ENCODE measurements at places on chromosomes 6 and 20.
A peak's percentile ranks its signal among the peaks of the same experiment; 100 is the strongest.

DNA sequence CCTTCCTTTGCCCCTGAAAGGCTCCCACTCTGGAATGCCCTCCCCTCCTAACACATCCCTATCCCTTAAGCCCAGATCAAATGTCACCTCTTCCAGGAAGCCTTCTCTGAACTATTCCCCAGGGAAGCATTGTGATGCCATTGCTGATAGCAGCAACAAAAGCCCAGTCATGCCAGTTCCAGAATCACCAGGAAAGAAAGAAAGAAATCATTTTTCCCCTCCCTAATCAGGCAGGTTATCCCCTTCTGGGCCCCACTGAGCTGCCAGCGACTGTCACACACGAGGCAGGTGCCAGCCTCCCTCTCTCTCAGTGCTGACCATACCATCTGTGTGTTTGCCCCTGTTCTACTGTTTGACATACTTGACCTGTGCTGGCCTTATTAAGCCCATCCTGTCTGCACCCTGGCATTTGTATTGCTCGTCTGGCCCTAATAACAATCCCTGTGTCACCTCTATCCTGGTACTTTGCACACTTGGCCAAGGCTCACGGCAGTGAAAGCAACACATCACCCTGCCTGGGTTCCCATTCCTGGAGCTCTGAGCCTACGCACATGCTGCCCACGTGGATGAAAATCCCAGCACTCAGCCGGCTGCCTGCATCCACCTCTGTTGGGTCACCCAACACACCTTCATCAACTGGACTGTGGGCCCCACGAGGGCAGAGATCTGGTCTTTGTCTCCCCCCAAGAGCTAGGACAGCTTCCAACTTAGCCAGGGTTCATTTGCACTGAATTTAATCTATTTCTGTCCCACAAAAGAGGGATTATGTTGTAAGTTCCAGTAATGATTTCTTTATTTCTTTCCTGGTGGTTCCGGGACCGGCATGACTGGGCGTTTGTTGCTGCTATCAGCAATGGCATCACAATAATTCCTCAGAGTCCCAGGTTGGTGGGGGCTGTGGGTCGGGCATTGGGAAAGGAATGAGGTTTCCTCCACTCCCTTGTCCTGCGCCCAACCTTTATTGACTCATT, 5.3 kb upstream of the BPIFB1 start:
- no peak for DNase-seq

GRCh38 chr20:21725892-21726291, 20.4 kb downstream of the PAX1 start:
- no peak for DNase-seq

DNA sequence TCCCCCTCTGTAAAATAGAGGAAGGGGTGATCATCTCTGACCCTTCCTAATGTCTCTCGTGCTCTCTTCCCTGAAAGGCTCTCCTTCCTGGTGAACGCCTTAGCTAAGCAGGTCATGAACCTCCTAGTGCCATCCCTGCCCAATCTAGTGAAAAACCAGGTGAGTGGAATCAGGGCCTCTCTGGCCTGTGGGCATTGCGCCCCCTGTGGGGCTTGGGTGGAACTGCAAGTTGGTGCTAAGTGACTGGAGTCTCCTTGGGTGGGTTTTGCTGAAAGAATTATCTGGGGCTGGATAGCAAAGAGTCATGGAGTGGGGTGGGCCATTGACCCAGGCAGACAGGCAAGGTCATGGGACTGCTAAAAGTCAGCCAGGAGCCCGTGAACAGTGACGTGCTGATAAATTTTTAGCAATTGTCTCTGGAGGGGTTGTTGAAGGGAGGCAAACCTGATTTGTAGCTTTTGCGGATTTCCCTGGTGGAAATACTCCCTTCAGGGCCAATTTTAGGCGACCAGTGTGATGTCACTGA, 8.9 kb downstream of the BPIFB1 start:
- no peak for DNase-seq

DNA sequence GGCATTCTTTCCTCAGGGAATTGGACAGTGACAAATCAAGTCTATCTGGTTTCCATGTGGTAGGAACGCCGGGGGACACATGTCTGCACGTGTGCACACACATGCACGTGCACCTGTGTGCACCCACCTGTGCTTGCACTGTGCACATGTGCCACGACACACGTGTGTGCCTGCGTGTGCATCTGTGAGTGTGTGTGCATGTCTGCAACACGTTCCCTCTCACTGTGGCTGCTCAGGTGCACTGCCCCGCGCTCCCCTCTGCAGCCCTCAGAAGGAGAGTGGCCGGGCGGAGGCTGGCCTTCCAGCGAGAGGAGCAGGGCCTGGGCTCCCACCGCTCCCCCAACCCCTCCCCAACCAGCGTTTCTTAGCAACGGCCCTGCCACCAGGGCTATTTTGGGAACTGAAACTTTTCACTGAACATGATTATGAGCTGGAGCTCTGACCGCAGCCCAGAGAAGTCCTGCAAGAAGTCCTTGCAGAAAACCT, 147.8 kb downstream of the PHACTR3 start:
- no peak for DNase-seq

DNA sequence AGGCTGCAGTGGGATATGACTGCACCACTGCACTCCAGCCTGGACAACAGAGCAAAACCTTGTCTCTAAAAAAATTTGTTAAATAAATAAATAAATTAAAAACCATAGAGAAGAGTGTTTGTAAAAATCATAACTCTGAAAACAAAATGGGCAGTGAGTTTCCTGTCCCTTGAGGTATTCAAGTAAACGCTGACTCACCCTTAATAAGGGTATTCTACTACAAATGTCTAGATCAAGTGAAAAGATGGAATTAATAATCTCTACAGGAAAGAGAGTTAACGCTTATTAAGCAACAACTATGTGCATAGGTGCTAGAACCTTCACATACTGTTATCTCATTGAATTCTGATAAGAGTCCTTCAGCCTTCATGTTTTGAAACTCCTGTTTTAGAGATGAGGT, 19.9 kb upstream of the MBOAT1 start:
- no peak for DNase-seq

DNA sequence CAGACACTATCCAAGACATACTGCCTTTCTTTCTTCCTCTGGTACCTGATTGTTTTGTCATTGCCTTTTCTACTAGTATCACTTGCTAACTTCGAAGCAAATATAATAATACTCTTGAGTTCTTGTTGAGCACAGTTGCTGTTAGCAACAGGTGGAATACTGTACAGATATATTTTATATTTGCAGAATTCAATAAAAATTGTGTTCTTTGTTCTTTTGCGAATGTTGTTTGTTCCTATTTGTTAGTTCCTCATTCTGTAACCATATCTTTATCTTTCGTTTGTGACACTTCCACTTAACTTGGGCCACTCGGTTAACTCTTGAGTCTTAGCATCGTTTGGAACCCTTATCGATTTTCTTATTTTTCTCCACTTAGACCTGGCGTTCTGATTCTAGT, 868 bp downstream of the CYB5R4 start:
- DNase-seq, result no peak

DNA sequence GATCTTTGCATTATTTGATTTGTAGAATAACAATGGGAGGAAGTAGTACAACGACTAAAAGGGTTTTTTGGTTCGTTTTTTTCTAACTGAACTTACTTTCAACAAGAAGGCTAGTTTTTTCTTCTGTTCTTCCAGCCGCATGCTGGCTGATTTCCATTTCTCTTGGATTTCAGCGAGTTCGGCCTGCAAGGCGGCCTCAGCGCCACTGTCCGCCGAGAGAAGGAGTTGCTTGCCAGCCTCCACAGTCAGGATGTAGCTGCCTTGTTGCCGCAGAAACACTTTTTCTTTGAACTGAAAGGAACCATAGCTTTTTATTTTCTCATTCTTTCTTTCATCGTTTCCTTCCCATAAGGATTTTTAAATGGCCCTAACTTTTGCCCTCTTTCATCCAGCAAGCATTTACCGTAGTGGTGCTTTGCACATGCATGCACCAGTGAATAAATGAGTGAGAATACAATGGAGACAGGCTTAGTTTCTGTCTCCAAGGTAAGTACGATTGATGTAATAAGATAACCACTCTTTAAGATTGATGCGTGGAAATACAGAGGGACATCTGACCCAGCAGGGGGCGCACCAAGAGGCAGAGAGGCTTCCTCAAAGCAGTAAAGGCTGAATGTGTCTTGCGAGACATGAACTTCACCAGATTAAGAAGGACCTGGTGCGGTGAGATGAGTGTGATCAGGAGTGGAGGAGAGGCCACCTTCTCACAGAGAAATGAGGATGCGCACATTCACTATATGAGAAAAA, 398.8 kb downstream of the ESR1 start:
- DNase-seq, result no peak

- DNase-seq, result peak; percentile 45
These were observed 881 bp downstream of the BICRAL start for GRCh38 chr6:42782689-42783176.

All from DMS 273 treated with DMSO at 0.1 percent for 48 hours (cell line).